ENCODE measurements at places on chromosomes 7 and 10.

DNA sequence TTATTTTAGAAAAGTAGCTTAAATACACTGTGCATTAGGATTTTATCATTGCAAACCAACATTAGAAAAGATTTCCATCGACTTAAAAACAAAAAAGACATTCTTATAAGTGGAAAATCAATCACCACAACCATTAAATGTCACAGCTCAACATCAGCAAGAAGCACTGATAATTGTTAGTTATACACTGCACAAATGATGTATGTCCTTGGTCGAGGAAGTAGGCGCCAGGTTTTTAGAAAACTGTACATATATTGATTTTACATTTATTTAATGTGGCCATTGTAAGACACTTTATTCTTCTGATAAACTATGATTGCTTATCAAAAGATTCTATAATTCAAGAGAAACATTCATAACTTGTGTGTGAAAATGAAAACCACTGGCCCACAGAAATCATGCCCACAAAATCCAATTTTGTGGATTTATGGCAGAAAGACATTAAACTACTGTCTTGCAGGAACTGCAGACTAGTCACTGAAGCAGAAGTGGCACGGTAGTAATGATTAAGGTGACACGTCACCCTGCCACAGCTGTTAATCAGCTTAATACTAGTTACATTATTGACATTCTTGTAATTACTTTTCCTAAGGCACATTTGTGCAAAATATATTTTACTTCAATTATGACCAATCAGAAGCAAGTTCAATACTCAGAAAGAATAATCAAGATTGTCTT lies 79.4 kb downstream of the VPS41 start:
- no peak for DNase-seq

GRCh38 chr7:91295576-91295975 lies 31.3 kb downstream of the FZD1 start:
- no peak for DNase-seq

DNA sequence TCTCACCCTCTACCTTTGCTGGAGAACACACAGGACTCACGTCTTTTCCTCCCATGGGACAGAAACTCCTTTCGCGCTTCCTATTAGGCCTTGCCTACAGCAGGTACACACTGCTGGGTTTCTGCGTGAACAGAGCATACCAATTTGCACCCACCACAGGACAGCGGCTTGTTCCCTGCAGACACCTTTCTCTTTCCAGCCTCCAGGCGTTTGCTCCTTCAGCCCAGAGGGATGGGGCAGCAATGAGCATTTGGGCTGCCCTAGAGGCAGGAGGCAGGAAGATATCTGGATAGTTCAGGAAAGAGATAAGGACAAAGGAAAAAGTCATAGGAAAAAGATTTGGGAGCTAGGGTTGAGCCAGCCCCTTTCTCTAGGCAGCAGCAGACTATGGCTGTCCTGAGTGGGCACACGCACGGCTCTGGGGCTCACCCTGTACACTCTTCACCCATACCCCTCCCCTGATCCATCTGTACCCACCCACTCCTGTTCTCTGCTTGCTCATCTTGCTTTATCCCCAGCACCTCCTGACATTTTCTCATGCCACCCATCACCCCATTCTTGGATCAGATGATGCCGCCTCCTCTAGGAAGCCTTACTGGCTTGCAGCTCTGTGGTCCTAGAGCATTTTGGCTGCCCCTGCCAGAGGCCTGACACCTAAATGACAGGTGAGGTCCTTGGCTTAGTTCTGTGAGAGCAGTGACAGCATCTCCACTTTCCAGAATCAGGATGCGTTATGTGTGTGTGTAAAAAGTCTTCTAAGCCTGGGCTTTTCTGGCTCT lies 40.7 kb upstream of the SPDYE3 start:
- DNase-seq, result no peak

DNA sequence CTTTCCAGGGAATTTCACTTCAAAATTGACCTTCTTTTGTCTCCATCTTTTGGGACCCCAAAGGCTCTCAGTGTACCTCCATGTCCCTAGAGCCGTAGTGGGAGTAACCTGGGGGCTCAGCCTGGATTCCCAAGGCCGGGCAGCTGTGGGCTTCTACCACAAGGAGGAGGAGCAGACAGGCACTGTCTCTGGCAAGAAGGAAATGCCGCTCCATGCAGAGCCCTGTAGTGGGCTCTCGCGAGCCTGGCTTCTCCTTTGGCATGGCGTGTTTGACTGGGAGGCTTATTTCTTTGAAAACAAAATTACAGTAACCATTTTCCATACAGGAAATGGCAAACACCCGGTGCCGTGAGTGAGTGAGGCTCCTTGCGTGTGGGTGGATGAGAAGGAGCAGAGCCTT lies 76.8 kb upstream of the FAM180A start:
- no peak for DNase-seq

GRCh38 chr7:74280985-74281384 lies 8.2 kb upstream of the CLIP2 start:
- no peak for DNase-seq

DNA sequence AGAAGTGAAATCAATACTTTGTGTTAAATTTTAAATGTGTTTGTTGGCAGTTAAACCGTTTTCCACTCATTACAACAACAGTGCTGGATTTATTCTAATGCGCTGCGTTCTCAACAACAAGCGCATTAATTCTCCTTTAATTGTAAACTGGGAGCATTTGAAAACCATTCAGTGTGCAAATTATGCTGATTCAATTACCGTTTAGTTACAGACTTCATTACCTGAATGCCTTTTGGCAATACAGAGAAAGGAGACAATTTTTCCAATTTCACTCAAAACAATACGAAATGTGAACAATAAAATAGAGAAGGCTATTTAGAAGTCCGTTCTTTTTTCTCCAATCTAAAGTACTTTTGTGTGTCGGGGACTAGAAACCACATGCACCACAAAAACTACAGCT lies 4.2 kb downstream of the NXPH1 start:
- DNase-seq, result no peak

GRCh38 chr7:50684713-50685075 lies 98.0 kb downstream of the GRB10 start:
- no peak for DNase-seq

Measured in stimulated activated CD8-positive, alpha-beta memory T cell treated with anti-CD3 and anti-CD28 coated beads, Interleukin-7, amount 100 ng/mL, for 1 hour (primary cell).